ENCODE measurements at places on chromosomes 5 and 9.

GRCh38 chr5:133944263-133945185 is 23.9 kb downstream of the C5orf15 start:
- DNase-seq, result peak; percentile 61

GRCh38 chr9:112838342-112838741 is 52.3 kb downstream of the SLC46A2 start:
- no peak for DNase-seq

DNA sequence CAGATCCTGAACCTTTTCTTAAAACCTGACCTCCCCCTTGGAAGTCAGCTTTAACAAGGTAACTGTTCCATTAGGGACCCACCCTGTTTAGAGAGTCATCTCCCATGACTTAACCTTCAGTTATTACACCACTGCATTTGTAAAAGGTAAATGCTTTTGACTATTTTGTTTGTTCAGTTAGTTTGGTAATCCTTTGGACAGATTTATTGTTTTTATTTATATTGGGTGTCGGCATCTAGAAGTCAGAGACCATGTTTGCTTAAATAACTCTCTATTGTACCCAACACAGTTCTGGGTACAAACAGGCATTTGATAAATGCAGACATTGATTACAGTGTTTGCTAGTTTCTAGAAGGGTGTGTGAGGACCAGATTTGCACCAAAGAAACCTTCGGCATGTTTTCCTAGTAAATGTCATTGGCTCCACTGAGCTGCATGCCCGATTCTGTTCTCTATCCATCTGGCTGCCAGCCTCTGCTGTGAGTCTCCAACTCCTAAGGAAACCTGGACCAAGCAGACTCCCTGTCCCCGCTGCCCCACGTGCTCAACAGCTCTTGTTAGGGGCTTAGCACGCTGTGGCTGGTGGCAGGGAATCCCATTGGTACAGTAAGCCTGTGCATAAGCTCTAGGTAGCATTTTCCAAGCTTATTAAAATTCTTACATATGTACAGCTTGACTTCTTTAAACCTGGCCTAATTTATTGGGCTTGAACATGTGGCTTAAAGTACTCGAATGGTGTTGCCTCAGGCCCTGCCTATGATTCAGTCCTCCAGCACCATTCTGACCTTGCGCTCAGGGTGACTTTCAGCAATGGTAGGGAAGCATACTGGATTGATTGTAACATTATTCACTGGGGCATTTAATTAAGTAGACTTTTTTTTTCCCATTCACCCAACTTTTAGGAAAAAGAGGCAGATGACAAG is 6.6 kb downstream of the PCBD2 start:
- DNase-seq, result no peak

DNA sequence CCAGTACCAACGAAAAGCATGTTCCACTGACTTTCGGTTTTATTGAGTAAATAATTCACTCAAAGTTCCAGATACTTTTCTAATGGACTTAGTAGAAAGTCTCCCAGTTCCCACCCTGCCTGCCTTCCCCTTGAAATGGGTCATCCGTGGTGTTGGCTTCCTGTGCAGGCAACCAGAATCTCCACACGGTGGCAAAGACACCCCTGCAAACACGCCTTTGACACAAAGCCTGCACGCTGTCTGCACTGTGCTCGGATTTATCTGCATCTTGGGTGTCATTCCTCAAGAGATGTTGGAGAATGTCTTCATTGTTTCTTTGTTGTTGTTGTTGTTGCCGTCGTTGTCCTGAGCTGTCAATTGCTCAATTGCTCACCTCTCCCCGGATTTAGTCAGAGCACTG is 150.0 kb upstream of the IRX2 start:
- DNase-seq, result no peak

DNA sequence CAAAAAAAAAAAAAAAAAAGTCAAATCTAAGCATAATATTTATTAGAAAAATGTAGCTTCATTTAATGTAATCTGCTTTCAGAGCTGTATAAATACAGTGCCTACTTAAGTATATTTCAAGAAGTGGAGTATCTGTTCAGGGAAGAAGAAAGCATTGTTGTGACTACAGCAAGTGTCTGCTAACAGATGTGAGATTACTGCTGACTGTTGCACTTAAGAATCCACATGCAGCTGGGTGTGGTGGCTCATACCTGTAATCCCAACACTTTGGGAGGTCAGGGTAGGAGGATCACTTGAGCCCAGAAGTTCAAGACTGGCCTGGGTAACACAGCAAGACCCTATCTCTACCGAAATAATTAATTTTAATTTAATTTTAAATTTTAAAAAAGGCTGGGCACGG is 19.0 kb downstream of the KDM3B start:
- DNase-seq, result no peak

- no peak for DNase-seq
These were observed 16.7 kb downstream of the TJP2 start for GRCh38 chr9:69190863-69191181.

GRCh38 chr9:27280249-27280648 is 16.7 kb downstream of the EQTN start:
- DNase-seq, result no peak

GRCh38 chr9:92439921-92440750 is 15.9 kb upstream of the OMD start:
- no peak for DNase-seq

DNA sequence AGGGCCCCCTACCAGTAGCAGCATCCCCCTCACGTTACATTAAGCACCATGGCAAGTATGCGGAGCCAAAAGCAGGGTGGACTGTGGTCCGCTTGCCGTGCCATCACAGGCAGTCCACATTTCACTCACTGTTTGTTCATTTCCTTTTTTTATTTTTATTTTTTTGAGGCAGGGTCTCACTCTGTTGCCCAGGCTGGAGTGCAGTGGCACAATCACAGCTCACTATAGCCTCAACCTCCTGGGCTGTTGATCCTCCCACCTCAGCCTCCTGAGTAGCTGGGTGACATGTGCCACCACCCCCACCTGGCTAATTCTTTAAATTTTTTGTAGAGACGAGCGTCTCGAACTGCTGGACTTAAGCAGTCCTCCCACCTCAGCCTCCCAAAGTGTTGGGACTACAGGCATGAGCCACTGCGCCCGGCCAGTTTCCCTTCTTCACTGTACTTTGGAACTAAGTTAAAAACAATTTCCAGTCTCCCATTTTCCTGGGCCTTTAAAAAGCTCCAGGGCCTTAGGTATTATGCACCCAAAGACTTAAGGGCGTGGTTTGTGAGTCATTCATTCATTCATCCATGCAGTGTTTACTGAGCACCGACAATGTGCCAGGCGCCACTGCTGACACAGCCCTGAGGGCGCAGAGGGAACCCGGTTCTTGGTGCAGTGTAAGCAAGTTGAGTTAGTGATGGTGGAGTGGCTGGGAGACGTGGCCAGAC is 19.9 kb downstream of the PRRX2 start:
- DNase-seq, result no peak

- no peak for DNase-seq
These were observed 21.3 kb upstream of the COX7C start for GRCh38 chr5:86596476-86596875.

GRCh38 chr5:140631036-140631417 is 1.9 kb downstream of the CD14 start:
- no peak for DNase-seq

DNA sequence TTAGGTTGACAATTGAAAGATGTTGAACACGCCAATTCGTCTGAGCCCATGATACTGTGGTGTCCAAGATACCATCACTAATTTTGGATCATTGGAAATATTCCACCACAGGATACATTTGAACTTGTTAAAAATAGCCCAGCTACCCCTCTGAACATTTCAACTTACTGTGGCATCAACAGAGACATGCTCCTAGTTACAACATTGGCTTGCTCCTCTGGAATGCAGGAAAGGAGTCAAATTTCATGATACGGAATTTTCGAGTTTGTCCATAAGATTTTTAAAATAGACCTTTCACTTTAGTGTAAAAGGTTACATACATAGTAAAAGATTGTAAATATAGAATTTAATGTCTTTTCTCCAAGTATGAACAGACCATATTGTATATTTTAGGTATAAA is 12.8 kb downstream of the SEMA5A start:
- DNase-seq, result no peak

DNA sequence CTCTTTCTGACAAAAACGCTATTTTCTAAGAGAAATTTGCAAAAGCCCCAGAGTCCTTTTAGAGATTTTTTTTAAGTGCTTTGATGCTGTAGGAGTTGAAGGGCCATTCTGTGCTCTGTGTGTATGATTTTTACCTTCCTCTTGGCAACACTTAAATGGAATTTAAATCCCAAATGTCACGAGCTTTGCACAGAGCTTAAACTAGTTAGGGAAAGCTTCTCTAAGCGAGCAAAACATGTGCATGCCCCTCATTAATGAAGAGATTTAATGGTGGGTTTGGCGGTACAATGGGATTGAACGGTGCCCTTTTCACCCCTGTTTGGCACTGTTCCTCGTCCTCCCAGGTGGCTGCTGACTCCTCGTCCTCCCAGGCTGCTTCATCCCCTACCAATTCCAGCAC is 220.7 kb downstream of the DRD1 start:
- DNase-seq, result no peak

DNA sequence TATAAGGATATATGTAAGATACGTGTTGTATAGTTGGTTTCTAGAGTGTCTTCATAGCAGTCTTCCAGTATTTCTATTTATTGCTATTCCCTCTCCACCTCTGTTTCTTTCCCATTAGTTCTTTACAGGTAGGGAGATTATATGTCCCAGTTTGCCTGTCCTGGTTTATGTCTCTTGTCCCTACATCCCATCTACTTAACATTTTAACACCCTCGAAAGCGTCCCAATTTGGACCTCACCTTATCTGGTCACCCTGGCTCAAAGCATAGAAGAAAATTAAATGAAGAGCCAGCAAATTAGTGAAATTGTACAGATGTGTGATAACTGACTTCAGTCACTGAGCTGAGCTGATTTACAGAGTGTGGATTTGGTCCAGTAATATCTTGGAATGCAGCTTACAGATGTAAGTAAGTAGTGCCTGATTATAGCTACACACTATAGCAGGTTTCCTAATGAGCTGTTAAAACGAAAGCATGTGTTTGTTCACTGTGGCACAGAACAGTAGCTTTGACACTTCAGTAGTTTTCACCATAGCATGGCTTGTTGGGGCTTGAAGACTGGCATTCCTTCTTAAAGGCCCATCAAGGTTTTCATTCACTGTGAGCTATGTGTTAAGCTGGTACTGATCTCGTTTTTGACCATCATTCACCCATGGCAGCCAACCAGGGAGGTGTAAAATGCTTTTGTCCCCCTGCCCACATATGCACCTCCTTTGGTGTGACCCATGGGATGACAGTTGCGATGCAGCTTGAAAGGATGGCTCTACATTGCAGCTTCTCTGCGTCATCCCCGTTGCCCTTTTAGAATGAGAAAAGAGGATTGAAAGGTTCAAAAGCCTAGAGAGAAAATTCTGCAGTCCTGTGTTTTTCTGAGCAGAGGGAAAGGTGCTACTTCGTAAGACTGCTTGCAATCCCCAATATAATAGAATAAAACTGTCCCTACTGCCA is 192.1 kb upstream of the DMRT1 start:
- no peak for DNase-seq

DNA sequence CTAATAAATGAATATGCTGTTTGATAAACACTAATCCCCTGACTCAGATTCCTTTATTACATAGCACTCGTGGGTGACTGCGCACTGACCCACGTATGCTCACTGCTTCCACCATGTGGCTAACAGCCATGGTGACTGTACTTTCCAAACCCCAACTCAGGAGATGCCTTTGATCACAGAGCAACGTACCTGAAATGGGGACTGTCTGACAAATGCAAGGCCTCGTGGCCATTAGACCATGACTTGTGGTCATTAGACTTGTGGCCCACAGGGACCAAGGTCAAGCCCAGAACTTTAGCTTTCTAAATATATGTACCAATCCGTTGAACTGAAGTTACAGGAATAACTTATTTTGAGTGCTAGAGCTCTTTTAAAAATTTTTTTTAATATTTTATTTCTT is 46.6 kb downstream of the CYFIP2 start:
- DNase-seq, result peak; percentile 38

DNA sequence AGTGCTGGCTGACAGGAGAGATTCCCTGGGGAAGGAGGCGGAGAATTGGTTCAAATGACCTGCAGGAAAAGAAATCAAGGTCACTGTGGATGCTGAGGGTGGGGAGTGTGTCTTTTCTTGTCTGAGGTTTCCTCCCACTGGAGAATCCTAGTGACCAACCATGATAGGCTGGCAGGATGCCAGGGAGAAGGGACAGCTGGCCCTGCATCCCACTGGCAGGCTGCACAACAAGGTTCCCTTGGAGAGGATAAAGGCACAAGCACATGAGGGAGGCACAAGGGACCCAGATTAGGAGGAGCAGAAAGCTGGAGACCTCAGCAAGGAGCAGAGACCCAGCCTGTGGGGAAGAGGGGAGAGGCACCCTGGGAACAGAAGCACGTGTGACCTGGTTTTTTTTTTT is 11.4 kb upstream of the ZDHHC12 start:
- peak; percentile 56 for DNase-seq

GRCh38 chr5:4375640-4376039 is 764.5 kb upstream of the ADAMTS16 start:
- DNase-seq, result no peak

DNA sequence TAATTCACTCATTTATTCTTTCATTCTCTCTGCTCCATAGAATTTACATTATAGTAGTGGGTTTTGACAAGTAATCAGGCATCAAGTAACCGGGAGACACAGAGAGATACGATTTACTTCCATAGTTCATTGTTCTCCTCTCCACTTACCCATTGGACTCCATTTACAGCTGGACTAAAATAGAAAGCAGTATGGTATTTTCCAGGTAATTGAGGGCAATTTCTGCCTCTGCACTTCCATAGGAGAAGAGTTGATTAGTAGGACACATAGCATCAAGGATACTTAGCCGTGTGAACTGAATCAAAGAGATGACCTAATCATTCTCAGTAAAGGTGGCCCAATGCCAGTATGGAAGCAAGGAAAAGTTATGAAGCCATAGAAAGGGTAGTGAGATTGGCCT is 244.4 kb downstream of the COX7C start:
- no peak for DNase-seq

DNA sequence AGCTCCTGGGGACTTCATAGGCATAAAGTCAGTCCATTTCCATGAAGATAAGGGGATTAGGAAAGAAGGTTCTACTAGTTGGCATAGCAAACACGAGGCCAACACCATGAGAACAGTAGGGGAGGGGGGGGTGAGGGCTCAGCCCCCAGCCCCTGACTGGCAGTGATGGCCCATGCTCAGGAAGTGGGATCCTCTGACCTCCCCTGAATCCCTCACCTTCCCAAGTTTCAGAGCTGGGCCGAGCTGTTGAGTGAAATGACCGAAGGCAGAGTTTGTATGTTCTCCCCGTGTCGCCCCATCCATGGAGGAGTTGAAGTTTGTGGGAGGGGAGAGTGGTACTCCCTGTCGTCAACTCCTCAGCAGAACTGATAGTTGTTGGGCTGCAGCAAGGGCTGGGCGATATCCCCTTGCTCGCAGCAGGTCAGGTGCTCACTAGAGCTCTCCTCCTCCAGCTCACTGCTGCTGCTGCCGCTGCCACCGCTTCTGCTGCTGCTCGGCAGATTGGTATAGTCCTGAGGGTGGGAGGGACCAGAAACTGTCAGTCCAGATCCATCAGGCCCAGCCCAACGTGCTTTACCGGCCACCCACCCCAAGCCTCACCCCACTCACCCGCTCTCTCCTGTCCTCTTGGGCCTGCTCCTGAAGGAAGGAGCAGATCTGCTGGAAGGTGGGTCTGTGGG is 32.5 kb downstream of the CSF1R start:
- DNase-seq, result peak; percentile 9

- no peak for DNase-seq
These were observed 337.4 kb downstream of the GLIS3 start for GRCh38 chr9:3962496-3962895.

GRCh38 chr9:96617439-96618185 is 2.0 kb downstream of the CDC14B start:
- peak; percentile 21 for DNase-seq

Data from femur (tissue), 1 donor.